ENCODE measurements at places on chromosomes 5 and 9.
A peak's percentile ranks its signal among the peaks of the same experiment; 100 is the strongest.

DNA sequence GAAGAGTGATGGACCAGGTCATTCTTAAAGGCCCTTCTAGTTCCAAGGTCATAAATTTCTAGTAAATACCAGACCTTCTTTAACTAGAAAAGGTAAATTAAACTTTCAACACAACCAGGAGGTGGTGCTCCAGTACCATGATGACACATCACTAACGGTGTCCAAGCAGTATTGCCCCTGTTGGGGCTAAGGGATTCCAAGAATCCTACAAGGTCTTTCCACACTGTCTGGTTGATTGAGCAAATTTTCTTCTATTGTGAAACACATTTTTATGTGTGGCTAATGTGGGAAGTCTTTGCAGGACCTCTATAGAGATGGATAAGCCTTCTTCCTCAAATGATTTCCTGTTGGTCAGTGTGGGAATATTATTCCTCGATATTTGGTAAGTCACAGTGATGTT is 459.6 kb upstream of the PAPPA start:
- DNase-seq = no peak

DNA sequence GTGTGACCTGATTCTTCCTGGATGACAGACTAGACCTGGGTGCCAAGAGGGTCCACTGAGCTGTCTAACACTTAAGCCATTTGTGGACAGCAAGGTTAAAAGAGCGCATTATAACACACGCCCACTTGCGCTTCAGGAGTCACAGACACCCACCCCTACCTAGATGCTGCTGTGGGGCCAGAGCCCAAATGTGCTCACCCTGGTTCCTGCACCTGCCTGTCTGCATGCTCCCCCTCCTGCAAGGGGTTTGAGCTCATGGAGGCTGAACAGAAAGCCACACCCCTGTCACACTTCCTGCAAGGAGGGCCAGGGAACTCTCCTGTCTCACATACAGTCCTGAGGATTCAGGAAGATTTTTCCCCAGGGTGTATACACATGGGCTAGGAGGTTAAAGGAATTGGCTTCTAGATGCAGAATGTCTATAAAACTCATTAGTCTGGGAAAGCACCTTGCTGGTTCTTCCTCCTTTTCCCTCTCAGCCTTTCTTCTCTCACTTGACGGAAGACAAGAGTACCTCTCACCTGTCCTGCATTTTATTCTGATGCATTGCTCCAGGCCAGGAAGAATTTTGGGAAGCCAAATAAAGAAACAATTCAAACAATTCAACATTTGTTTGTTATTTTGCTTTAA is 87.4 kb upstream of the LHFPL2 start:
- DNase-seq = no peak

DNA sequence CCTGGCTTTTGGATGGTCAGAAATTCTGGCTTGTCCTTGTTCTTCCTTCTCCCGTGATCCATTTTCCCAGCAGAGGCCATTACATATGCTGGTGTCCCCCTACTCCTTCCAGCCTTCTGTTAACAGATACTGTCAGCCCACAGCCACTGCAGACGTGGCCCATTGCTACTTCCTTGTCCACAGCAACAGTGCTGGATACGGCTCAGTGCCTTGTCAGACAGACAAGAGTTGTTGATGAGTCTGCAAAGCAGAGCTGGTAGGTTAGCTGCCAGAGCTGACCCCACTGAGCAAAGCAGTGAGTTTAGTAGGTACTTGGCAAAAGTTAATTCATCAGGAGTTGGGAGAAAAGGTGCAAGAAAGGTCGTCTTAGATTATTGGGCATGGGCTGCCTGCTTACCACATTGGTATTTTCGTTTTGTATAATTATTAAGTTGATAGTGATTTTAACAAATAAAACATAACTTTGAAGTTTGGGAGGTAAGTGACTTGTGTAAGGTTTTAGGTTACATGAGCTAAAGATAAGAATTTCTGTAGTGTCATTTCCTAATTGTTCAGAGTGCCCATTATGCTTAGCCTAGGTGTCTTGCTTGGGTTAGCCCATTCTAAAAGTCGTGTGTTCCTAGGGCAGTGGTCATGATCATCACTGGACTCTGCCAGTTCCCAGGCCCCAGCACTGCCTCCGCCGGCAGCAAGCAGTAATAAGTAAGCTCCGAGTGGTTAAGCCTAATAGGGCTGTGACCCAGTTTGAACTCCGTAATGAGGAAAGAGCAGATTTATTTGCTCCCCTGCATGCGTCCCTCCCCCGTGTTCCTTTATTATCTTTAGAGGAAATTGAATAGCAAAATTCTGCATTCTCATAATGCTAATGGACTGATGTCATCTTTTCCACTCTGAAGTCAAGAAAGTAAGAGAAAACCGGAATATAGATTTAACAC is 292.0 kb downstream of the FANCC start:
- DNase-seq = no peak

DNA sequence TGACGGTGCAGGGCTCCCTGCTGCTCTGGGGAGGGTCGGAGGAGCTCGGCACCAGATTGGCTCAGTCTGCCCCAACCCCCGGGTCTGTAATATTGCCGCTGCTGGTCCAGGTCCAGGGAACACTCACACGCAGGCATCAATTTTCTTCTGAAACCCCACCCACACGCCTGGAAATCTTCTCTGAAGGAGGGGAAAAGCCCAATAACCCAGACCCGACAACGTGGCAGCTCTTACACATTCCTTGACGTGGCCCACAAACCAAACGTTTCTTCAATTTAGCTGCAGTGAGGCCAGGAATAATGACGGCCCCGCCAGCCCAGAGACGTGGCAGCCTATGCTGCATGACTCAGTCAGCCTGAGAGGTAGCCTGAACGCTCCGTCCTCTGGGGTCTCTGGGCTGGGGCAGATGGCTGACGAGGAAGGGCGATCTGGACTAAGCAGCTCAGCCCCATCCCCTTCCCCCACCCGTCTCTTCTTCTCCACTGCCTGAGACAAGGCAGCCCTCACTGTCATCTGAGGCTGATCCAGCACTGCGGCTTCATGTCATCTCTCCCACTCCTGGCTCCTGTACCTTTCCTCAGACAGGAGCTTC is 9.9 kb upstream of the SPARC start:
- peak; percentile 6 for DNase-seq

DNA sequence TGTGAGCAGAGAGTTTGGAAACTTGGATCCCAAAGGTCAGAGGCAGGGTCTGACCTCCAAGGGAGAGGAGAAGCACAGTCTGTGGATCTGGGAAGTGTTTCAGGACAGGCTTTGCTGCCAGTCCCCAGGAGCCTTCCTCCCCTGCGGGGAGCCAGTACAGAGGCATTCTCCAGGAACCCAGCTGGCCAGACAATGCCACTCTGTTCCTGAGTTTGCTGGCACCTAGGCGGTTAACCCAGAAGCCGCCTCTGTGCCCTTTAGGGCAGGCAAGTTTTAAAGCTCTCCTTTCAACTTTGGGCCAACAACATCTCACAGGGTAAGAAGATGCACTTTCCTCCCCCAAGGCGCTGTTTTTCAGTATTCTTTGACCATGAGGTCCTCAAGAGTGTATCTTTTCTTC is 37.0 kb upstream of the FGF1 start:
- no peak for DNase-seq

- no peak for DNase-seq
These were observed 25.7 kb downstream of the SLC1A1 start for GRCh38 chr9:4515958-4516375.

- DNase-seq = no peak
These were observed 160.7 kb downstream of the PDE4D start for GRCh38 chr5:59732806-59733205.

Data from esophagus squamous epithelium (tissue), 5 donors.